ENCODE measurements at places on chromosomes 12 and 14.

- DNase-seq = no peak
Observed at GRCh38 chr12:119725523-119725922, 57.6 kb downstream of the PRKAB1 start.

DNA sequence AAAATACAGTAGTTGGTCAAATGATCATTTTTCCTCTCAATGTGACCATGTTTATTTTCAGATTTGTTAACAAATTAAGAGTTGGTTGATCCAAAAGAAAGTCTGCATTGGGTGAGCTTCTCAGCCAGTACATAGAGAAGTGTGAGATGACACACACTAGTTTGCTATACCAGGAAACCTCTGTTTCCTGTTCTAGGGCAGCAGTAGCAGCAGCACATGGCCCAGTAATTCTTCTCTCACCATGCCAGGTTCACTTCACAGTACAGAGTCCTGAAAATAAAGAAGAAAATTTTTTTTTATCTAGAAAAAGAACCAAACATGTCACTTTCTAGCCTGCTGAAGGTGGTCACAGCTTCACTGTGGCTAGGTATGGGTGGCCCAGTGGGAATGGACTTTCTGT lies 250.2 kb upstream of the OR4E1 start:
- no peak for DNase-seq

DNA sequence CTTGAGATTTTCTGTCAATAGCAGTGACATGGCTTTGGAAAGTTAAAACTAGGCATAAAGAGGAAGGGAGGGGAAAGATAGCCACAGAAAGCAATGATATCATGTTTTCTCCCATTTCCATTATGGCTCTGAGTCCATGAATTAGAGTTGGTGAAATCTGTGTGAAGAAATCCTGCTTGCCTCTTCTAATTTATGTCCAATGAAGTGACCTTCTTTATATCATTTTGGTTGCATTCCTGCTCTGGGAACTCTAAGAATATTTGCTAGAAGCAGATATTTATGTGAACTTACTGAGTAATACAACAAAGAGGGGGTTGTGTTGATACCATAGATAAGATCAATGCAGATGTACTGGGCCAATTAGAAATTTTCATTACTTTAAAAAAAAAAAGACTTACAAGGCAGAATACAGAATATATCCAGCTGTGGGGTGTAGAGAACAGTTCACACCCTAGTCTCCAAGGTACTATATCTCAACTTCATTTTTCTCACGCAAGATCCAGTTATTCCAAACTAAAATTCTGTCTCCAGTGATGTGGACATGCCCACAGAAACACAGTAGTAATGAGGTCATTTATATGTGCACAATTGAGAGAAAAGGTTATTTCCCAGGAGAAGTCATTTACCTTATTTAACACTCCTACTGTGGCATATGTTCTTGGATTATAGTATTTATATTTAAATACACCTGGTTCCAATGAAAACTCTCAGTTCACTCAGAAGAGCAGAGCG lies 51.5 kb upstream of the KCNJ8 start:
- DNase-seq = no peak

DNA sequence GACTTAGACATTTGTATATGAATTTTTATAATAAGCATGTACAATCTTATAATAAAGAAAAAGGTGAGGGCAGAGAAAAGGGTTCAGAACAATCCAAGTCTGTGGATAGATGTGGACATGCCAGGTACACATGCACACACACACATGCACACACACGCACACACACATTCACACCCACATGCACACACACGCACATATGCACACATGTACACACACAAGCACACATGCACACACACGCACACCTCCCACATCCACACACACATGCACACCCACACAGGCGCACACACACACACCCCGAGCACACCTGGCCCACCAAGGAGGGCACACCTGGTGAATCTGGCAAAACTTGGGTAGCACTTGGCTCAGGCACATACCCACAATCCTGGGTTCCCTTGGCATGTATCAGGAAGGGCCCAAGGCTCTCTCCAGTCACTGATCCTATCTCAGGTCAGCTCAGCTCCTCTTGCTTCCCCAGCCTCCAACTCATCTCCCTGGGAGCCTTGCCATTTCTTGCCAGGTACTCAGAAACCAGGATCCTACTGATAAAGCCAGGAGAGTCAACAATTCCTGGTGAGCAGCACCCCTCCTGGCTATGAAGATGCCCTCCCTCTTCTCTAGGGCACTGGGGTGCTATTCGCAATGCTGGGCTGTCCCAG lies 18.6 kb upstream of the TMEM106C start:
- DNase-seq = no peak

GRCh38 chr12:23555180-23555824 lies 394.2 kb downstream of the SOX5 start:
- no peak for DNase-seq

GRCh38 chr12:65665817-65666216 lies 158.5 kb upstream of the HMGA2 start:
- no peak for DNase-seq

- no peak for DNase-seq
Observed at GRCh38 chr14:71248194-71248593, 340.9 kb downstream of the PCNX1 start.

DNA sequence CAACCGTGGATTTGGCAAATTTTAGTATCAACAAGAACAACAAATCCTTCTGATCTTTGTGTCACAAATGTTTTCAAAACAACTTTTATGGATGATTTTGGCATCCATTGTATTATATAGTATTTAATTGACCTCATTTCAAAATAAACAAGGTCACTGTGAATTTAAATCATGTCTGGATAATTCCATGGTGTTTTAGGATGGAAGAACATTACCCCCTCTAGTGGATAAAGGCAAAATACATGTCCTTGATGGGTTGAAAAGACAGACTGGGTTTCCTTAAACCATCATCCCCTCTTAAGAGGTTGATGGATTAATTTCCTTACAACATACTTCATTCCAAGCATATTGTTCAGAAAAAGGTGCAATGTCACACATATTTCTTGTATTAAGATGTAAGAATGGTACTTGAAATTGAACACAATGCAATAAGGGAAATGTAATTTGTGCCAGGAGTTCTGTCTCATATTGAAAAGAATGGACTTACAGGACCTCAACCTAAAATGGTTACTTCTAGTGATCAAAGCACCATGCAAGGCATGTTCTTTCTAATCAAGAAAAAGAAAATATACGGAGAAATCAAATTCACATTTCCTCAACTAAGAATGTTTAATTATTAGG lies 352.0 kb downstream of the BCAT1 start:
- DNase-seq = peak; percentile 25

DNA sequence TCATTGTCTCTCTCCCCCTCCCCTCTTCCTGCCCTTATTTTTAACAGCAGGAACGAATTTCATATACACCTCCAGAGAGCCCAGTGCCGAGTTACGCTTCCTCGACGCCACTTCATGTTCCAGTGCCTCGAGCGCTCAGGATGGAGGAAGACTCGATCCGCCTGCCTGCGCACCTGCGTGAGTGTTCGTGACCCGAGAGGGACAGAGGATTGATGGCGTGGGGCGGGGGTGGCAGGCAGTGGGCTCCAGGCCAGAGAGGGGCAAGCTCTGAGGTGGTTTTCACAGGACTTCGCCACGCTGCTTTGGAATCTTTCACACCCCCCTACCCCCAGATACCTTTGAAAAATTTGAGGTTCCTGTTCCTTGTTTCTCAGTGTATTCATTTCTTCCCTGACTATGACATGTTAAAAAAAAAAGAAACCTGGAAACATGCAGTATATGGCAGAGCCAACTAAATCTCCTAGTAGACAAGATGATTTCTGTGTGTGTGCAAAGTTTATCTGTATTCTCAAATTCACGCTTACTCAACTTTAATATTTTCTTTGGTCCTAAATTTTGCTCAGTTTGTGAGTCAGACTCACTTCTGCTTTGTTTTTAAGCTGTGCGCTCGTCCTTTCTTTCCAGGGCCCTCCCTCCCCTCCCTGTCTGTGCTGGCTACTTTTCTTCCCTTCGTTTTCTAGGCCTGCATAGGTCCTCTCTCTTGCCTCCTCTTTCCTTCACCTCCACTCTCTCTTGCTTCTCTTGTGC lies 103.1 kb downstream of the ETV6 start:
- no peak for DNase-seq

DNA sequence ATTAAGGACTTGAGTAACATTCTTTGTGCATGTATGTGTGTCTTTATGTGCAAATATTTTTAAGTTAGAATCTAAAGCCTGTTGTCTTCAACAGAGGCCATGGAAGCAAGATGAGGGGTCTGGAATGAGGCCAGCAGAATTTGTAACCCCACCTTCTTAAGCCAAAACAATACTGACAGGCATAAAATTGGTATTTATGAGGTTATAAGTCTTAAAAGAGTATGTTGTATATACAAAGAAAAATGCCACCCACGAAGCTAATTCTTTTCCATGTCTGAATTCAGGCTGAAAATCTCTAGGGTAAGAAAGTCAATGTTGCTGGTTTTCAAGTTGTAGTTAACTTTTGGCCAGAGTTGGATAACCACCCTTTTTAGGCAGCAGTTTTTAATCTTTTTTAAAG lies 86.2 kb upstream of the TMTC1 start:
- DNase-seq = no peak

DNA sequence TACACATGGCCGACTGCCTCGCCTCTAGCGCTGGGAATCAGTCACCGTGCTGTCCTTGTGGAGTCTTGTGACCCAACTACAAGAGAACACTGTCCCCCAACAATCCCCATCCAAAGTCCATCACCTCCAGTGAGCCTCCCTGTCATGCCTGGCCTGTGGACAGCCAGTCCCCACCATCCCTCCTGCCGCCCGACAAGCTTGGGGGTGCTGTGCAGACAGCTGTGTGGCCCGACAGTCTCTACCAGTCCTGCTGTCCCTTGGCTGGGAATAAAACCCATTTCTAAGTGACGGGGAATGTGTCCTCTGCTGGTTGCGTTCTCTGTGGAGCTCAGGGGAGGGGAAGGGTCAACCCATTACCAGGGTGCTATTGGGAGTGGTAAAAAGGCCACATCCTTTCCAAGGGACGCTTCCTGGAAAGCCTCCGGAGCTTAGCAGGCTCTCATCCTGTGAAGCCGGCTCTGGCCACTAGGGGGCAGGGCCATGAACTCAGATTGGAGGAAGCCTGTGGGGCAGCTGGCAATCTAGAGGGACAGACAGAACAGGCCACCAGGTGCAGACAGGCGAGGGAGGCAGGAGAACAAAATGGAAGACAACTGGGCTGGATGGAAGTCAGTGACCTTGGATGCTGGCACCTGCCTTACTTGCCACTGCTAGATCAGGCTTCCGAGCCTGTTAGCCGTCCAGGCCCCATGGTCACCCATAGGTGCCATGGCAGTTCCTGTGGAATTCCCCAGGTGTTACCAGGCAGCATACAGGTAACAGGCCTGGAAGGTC lies 12.0 kb upstream of the BLTP3B start:
- peak; percentile 68 for DNase-seq

DNA sequence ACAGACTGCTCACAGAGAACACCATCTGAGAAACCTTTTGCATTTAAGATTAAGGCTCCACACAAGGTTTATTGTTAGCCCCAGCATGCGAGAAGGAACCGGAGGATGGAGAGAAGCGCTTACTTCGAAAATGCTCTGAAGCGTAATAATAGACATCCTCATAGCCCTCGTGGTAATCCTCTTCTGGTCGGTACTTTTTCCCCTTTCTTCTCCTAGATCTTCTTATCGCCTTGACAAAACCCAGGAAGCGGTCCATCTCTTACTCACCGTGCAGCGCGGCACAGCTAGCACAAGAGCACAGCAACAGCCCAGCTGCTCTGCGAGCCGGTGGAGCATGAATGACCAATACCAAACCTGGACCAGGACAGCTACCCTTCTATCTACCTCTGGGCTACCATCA lies 125.1 kb upstream of the GRIP1 start:
- DNase-seq = no peak

- no peak for DNase-seq
Observed at GRCh38 chr12:58633479-58633878, 286.8 kb downstream of the LRIG3 start.

GRCh38 chr12:3170423-3171194 lies 93.4 kb downstream of the TSPAN9 start:
- DNase-seq = peak; percentile 14

- no peak for DNase-seq
Observed at GRCh38 chr12:44223736-44224135, 387.9 kb downstream of the TMEM117 start.

- DNase-seq = no peak
Observed at GRCh38 chr14:33834466-33835260, 116.2 kb downstream of the EGLN3 start.

DNA sequence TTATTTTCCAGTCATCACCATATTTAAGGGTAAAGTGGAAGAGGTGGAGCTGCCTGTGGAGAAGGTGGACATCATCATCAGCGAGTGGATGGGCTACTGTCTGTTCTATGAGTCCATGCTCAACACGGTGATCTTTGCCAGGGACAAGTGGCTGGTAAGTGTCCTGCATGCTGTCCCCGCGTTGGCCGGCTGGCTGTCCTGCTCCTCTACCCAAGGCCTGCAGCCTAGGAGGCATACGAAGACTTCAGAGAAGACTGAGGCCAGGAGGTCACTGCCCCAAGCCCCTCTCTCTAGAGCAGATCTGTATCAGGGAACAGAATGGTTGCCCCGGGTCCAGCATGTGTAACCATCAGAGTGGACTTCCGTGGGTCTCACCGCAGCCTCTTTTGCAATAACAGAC lies 77.7 kb downstream of the PRMT8 start:
- DNase-seq = no peak
